Stimulated activated CD4-positive, alpha-beta T cell treated with anti-CD3 and anti-CD28 coated beads, Interleukin-4, amount 100 ng/mL, for 48 hours (primary cell): ENCODE measurements at places on chromosomes 12 and 14.
A peak's percentile ranks its signal among the peaks of the same experiment; 100 is the strongest.

DNA sequence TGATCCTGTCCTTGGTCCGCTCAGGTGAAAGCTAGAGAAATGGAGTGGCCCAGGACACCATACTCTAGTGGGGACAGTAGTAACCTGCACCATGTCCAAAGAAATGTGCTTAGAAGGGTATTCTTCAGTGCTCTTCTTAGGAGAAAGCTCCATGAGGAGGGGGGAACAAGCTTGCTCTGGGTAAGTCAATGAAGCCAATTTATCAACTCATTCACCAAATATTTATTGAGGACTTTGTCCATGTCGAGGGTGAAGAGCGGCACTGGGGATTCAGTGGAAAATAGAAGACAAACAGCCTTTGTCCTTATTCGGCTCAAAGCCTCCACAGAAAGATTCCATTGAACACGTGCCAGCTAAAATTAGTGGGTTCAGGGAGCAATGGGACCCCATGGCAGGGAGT, 677.8 kb downstream of the BCL11B start:
- DNase-seq: no peak

DNA sequence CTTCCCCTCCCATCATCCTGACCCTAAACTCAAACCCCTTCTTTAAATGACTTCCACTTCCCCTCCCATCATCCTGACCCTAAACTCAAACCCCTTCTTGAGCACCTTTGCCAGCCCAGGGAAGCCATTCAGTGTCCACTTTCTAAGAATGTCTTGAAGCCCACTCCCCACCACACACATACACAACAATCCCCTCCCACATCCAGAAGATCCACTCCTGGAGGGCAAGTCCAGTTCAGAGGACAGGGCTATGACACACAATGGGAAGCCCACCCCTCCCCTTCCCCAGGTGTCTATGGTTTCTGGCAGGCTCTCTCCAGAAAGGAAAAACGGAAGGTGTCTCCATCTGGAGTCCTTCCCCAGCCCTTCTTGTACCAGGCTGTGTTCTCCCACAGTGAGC, 117.1 kb downstream of the KCNA5 start:
- DNase-seq: no peak

DNA sequence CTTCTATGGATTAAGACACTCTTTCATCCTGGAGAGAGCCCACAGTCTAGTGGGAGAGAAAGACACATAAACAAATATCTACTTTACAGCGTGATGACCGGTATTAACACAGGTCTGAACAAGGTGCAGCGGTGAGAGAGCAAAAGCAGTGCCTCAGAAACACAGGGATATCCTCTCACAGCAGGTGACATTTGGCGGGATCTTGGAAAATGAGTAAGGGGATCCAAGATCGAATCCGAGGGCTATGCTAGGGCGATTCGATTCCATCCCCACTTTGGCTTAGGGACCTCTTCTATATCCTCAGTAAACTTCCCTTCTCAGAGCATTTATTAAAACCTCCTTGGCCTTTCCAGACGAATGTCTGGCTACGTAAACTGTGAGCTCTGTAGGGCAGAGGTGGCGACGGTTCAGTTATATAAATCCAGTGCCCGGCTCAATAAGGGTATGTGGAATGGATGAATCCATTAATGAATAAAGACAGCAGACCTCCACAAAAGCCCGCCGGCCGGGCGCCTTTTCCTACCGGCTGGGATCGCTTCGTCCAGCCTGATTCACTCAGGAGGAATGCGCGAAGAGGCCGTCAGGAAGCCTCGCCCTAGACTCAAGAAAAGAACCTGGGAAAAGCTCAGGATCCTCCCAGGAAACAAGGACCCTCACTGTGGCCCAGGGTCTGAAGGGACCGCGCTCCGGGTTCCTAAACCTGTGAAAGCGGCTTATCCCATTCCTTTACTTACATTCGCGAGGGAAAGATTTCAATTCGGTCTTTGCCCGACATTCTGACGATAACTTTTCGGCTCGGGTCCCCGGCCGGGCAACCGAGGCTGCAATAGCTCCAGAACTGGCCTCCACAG, 455 bp downstream of the ATP6V1D start:
- peak; percentile 6 for DNase-seq

DNA sequence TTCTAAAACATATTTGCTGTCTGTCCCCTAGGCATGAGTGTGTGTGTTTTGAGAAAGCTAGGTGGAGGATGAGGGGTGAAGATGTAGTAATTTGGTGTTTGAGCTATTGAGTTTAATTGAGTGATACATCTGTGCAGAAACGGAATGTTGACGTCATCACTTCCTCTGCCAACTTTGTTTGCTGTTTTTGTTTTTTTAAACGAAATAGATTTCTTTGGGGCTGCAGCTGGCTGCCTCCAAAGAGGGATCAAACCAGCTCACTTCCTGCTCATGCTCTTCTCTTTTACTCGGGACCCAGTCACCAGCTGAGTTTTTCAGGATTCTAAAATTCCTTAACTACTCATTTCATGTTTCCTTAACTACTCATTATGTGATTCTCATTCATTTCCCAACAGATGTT, 19.5 kb upstream of the CRACR2A start:
- DNase-seq: no peak

DNA sequence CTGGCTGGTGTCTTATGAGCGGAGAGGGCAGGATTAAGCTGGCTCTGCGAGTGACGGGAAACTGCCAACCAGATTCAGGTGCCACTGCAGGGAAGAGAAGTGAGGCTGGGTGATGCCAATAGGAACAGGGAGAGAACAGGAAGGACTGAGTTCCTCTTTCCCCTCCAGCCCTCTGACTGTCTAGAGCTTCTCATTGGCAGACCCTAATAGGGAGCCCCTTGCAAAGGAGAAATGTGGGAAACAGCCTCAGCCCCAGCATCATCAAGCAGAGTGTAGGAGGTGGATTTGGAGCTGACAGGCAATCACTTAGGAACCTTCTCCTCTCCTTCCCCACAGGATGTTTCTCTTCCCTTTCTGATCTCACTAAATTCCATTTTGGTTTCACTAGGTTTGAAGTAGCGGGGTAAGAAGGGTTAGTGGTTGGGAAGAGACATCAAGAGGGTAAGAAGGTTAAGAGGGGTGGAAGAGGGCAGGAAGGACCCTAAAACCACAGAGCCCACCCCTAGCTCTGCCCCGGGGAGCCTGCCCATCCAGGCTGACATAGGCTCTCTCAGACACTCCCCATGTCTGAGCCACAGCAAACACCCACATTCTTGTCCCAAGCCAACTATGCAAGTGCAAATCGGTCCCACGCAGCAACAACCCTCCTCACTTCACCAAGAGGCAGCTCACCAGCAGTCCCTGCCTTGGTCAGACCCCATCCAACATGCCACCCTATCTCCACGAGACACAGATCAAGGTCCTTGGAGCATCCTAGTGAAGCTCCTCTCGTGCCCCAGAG, 111.1 kb downstream of the STAB2 start:
- no peak for DNase-seq

DNA sequence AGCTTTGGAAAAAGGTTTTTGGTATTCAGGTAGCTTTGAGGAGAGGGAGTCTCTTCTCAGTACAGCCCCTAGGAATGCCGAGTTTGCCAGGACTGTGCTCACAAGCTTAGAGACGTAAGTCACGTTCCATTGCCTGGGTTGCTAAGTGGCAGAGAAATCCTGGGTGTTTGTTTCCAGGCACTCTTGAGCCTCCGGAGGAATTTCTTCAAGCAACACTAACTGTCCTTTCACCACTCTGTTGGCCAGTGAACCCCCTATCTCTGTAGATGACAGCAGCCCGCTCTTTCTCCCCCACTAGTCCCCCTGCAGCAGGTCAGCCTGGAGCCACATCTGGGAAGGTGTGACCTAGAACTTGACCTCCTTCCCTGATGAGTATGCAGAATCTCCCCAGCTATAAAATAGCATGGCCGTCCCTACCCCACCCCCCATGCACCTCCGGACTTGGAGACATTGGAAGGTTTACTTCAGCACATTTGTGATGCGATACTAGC, 162.7 kb downstream of the ZFP36L1 start:
- DNase-seq: no peak

DNA sequence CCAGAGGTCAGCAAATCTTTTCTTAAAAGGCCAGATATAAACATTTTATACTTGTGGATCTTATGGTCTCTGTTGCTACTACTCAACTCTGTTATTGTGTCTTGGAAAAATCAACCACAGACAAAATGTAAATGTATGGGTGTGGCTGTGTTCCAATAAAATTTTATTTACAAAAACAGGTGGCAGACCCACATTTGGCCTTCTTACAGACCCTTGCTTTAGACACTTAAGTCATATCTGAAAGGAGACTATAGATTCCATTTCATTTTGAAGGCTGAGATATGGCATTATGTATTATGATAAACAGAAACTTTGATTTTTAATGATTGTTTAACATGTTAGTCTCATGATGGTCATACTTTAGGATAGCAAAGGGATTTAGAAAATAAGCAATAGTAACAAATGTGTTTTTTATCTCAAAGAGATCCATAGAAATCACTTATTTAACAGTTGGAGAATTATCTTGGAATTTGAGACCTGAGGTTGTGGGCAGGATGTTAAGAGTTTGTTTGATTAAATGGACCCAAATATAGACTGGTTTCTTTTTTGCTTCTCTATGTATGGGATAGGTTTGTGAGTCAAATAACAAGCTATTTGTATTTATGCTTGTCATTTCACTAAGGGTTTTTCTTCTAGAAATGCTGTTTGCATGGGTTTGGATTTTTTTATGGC, 51.2 kb downstream of the PPFIBP1 start:
- DNase-seq: no peak
